ENCODE measurements at places on chromosomes 13 and 19.

DNA sequence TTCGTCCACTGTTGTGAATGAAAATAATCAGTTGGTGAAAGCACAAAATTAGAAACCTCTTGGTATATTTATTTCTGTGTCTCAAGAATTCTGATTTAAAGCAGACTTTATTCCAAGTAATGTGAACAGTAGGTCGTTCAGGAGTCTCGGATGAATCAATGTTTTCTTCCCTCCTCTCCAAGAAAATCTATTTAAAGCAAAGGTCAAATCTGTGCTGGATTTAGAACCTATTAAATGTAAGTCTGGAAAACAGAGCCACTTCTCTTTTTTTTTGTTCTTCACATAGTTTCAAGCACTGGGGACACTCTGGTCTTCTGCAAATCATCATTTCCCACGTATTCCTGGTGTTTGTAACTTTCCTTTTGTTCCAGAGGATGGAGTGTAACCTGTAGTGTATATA, 312.7 kb downstream of the ATP8A2 start:
- no peak for DNase-seq

GRCh38 chr19:5078182-5078581, 109.3 kb downstream of the KDM4B start:
- DNase-seq = no peak

DNA sequence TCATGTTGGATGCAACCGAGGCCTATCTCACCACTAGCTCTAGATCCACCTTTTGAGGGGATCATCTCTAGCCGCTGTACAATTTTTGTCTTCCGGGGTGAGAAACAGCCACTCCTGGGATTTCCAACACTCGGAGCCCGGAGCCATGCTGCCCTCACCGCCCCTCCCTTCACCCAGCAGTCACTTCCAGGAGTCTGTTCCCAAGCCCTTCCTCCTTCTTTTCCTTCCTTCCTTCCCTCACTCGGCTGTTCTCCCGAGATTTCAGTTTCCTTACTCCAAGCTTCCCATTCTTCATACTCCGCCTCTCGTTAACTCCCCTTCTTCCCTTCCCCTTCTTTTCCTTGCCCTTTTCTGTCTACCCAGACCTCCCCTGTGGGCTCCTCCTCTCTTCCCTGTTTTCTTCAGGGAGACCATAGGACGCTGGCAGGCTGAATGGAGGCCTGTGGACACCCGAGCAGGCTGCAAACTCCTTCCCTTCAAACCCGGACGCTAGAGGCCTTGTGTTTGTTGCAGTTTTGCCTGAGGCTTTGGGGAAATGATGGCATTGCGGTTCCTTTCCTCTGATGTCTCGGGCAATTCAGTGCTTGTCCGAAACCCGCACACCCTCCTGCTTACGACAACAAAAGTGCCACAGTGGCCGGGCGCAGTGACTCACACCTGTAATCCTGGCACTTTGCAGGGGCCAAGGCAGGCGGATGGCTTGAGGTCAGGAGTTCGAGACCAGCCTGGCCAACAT, 96.0 kb downstream of the CAB39L start:
- no peak for DNase-seq

DNA sequence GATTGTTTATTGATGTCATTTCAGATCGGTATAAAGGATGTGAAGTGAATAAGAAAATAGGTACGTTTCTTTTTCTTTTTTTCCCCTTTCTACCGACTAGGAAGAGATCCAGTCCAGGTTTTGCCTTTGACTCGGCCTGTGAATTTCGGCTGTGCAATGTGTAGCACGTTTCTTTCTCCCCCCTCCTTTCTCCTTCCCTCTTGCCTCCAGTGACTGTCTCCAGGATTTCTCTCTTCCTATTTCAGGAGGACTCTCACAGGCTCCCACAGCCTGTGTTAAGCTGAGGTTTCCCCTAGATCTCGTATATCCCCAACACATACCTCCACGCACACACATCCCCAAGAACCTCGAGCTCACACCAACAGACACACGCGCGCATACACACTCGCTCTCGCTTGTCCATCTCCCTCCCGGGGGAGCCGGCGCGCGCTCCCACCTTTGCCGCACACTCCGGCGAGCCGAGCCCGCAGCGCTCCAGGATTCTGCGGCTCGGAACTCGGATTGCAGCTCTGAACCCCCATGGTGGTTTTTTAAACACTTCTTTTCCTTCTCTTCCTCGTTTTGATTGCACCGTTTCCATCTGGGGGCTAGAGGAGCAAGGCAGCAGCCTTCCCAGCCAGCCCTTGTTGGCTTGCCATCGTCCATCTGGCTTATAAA, at the start of gene GPC6:
GPC6 (plus strand) TSS at position 185 of the 657 bp plus-strand sequence.
- DNase-seq = no peak

DNA sequence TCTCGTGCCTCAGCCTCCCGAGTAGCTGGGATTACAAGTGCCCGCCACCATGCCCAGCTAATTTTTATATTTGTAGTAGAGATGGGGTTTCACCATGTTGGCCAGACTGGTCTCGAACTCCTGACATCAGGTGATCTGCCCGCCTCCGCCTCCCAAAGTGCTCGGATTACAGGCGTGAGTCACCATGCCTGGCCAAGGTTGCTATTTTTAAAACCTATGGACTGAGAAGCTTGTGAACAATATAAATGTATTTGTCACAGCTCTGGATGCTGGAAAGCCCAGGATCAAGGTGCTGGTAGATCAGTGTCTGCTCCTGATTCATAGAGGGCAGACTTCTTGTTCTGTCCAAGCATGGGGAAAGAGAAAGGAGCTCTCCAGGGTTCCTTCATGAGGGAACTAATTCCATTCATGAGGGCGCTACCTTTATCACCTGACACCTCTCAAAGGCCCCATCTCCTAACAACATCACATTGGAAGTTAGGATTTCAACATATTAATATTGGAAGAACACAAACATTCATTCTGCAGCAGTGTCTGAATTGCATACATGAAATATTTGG, 16.1 kb downstream of the CARD8 start:
- DNase-seq = no peak

DNA sequence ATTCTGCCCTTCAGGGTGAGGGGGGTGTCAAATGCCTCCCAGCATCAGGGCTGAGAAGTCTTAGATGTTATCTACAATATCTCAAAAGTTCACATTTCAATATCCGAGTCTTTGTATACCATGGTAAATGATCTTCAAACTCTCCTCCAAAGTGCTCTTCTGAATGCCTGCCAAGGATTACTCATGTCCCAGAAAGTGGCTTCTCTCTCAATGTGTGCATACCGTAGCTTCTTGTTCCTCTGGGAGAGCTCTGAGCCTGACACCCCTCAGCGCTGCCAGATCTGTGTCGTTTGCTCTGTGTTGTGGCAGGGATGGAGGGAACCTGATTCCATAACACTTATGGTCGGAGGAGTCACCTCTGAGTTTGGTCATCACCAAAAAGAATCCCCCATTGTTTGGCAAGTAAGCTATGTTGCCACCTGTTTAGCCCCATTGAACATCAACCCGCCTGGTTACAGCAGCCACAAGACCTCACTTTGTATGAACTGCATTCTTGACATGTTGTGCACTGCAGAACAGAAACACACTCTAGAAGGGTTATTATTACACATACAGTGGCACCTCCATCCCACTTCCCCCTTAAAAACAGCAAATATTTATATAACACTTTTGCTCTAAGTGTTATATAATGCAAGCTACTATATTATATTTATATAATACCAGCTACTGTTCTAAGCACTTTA, 163.1 kb upstream of the MIR17HG start:
- no peak for DNase-seq

DNA sequence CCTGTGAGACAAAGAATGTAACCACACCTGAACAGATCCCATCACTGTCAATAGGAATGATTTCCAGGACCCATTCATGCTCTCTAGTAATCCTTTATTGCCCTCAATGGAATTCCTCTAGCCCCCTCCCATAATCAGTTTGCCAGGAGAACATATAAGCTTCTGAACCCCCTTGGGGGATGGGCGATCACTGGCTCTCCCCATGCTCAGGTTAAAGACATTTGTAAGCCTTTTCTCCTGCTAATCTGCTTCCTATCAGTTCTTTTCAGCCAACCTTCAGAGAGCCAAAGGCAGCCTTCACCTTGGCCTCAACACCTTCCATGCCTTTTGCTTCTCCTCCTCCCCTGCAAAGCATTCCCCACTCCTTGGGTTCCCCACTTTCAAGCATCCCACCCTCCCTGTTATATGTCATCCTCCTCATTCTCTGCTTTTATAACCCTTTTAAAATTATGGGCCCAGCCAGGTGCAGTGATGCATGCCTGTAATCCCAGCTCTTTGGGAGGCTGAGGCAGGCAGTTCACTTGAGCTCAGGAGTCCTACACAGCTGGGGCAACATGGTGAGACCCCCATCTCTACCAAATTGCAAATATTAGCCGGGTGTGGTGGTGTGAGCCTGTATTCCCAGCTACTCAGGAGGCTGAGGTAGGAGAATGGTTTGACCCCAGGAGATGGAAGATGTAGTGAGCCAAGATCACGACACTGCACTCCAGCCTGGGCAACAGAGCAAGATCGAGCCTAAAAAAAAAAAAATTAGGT, 12.4 kb downstream of the DPRX start:
- DNase-seq = no peak

- no peak for DNase-seq
Measured at GRCh38 chr13:39494633-39495032, 108.4 kb downstream of the LHFPL6 start.

DNA sequence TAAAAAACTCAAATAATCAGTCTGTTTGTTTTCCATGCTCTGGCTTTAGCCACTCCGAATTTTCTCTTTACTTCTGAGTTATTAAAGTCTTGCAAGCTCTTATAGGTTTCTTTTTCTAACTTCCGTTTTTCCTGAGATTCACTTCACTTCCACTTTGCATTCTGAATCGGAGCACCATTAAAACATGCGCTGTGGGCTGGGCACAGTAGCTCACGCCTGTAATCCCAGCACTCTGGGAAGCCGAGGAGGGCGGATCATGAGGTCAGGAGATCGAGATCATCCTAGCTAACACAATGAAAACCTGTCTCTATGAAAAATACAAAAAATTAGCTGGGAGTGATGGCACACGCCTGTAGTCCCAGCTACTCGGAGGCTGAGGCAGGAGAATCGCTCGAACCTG, 357.9 kb downstream of the SLITRK6 start:
- no peak for DNase-seq

- DNase-seq = no peak
Measured at GRCh38 chr19:56261145-56261544, 11.4 kb upstream of the EDDM13 start.

DNA sequence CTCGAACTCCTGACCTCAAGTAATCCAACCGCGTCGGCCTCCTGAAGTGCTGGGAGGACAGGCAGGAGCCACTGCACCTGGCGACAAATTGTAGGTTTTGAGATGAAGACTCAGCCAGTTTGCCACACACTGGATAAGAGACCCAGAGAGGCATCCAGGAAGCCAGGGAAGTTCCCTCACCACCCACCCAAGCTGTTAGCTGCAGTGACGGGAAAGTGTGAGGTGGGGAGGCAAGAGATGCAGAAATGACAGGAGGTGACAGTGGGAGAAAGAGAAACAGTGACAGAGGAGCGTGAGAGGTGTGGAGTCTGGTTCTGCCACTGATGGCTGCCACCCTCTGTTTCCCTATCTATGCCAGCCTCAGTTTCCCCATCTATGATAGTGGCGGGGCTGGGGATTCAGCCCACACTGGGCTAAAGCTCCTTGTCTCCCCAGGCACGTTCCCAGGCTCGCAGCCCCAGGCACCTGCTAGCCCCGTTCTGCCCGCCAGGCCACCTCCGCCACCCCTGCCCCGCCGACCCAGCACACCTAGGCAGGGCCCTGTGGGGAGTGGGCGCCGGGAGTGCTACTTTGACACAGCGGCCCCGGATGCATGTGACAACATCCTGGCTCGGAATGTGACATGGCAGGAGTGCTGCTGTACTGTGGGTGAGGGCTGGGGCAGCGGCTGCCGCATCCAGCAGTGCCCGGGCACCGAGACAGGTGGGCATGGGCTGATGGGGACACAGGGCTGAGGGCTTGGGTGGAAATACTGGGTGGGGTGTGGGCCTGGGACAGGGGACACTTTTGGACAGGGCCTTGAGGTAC, 21.0 kb downstream of the LTBP4 start:
- DNase-seq = no peak

- peak; percentile 96 for DNase-seq
Measured at GRCh38 chr19:41439441-41440222, at the start of gene DMAC2. TSS of gene DMAC2 (minus strand) at chr19:41439912. CDS start at chr19:41439899, 13 bp downstream.

GRCh38 chr19:18995804-18996241, 37.5 kb downstream of the SUGP2 start:
- no peak for DNase-seq

GRCh38 chr13:34847766-34848165, 94.3 kb upstream of the NBEA start:
- DNase-seq = no peak

- DNase-seq = no peak
Measured at GRCh38 chr13:39528661-39528980, 74.4 kb downstream of the LHFPL6 start.

GRCh38 chr13:47875201-47875600, 125.9 kb downstream of the SUCLA2 start:
- DNase-seq = no peak

DNA sequence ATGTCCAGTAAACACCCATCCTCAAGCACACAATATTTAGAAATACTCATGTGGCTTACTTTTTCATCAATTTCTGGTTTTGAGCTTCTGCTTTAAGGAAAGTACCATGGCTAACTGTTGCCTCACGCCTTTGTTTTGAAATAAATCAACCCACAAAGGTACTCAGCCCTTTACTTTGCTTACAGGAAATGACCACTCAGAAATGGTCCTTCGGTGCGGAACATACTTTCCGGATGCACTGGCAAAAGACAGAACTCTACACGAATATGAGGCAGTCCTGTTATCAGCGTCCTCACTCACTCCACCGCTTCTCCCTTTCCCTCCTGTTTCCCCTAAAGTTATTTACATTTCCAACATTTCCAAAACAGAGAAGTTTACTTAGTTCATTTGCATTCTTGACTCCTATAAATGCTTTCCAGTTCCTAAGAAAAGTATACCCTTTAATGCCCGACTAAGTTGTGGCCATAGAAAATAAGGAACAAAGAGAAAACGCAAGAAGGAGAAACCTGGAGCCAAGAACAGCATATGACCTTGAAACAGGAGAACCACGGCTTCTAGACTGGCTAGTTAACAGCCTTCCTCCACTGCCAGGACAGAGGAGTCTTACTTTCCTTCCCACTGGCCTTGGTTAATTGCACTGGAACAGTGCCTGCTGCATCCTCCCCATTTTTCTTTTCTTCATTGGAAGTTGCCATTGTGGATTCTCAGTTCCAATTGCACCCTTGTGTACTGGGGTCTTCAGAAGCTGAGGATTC, 10.6 kb downstream of the FPR2 start:
- no peak for DNase-seq

DNA sequence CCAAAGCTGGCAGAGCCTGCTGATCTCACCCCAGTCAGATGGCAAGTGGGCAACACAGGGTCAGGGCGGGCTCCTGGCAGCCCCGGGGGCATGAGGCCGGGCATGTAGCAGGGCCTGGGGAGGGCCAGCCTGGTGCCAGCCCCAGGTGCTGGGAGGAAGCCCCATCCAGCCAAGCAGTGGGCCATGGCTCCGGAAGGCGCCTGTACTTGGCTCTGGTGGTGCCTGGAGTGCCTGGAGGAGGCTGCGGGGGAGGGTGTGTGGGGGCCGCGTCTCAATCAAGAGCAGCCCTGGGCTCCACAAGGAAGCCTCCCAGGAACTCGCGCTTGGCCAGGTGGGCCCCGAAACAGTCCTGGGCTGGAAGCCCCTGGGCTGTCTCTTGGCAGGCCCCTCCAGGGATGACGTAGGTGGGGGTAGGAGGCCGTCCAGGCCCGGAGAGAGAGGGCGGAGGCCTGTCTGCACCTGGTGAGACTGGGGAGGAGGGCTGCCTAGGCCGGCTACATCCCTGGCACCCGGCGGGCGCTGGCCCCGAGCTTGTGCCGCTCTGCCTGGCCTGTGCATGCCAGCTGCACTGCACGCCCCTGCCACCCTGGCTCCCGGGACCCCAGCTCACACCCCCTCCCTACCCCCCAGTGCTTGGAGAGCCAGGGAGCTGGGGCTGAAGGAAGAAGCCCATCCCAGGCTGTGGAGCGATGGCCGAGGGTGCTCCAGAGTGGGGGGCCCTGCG, 45.9 kb downstream of the COMP start:
- DNase-seq = no peak
